ENCODE measurements at places on chromosomes 12 and 14.

- DNase-seq, result no peak
Measured at GRCh38 chr14:96239711-96240141, 16.3 kb upstream of the BDKRB1 start.

DNA sequence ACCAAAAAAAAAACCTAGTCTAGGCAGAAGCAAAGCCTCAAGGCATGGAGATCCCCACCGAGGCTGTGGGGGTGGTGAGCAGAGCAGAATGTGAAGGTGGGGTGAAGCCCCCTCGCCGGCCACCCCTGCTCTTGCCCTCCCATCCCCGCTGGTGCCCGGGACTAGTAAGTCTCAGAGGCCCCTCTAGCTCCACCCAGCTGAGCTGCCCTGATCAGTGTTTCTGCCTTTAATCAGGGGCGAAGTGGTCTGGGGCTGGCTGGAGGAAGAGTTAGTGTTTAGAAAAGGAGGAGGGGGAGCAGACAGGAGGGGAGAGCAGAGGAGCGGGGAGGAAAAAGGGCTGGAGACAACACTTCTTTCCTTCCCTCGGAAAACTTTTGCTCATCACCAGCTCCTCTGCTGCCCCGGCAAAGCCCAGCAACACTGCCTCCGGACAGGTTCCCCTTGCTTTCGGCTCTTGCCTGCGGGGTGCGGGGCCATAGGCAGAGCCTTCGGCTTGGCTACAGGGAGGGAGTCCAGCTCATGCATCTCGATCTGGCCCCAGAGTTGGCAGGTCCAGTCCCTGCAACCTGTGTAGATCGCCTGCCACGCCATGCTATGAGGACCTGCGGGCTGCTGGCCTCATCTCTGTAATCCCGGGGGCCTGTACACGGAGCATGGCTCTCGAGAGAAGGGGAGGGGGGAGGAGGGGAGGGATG, 3.4 kb upstream of the DLK1 start:
- peak; percentile 8 for DNase-seq

- no peak for DNase-seq
Measured at GRCh38 chr14:55942076-55942654, 176.0 kb upstream of the PELI2 start.

- no peak for DNase-seq
Measured at GRCh38 chr12:42761086-42761485, 171.5 kb upstream of the PRICKLE1 start.

DNA sequence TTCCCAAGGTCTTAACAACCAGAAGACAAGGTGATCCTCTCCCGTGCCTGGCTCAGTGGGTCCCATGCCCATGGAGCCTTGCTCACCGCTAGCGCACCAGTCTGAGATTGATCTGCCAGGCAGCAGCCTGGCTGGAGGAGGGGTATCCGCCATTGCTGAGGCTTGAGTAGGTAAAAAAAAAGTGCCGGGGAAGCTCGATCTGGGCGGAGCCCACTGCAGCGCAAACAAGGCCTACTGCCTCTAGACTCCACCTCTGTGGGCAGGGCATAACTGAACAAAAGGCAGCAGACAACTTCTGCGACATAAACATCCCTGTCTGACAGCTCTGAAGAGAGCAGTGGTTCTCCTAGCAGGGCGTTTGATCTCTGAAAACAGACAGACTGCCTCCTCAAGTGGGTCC, 104.0 kb downstream of the C14orf39 start:
- DNase-seq, result no peak

DNA sequence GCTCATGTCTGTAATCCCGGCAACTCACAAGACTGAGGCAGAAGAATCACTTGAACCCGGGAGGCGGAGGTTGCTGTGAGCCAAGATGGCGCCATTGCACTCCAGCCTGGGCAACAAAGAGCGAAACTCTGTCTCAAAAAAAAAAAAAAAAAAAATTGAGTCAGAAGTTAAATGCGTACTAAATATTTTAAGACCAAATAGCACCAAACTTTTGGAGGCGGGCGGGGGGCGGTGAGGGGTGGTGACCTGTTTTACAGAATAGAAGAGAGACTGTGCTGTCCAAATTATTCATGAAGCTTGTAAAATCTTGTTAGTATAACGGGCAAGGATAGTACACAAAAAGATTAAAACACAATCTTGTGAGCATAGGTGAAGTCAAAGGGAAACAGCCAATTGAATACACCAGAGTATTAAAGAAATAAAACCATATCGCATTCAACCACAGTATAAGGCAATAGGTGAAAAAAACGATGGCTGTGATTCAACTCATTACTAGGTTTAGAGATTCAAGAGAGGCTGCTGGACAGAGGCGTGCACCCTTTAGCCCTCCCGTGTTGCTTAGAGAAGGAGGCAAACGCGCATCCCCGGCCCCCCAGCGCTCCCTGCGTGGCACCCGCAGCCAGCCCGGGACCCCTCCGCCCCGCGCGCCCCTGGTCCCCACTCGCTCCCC, 571 bp downstream of the ZNF891 start:
- DNase-seq, result no peak

DNA sequence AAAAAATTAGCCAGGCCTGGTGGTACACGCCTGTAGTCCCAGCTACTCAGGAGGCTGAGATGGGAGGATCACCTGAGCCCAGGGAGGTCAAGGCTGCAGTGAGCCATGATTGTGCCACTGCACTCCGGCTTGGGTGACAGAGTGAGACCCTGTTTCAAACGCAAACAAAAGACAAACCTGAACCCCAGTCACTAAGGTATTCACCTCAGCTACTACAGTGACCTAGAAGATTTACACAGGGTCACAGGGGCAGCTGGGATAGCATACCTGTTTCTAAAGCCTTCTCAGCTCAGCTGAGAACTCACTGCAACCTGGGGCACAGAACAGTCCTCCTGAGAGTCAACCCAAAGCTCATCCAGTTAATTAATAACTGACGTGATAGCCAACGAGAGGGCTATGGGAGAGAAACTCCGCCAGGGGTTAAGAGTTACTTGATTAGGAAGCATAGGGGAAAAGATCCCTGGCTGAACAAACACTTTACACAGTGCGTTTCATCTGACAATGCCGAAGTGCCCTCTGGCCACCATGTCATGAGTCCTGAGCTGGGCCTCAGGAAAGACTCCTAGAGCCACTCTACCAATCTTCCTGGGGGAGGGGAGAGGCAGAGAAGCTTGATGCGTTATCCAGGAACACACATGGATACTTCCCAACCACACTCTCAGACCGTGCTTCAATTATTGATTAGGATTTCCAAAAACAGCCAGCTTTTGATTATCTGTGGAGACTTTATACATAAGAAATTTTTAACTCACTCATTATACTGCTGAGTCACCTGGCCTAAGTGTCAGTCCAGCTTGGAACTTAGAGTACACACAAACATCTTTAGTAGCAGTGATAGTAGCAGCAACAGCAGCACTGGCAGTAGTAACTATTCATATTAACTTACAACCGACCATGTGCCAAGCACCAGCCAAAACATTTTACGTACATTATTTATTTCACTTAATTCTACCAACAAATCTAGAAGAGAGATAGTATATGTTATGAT, 48.2 kb downstream of the FOXN3 start:
- no peak for DNase-seq

DNA sequence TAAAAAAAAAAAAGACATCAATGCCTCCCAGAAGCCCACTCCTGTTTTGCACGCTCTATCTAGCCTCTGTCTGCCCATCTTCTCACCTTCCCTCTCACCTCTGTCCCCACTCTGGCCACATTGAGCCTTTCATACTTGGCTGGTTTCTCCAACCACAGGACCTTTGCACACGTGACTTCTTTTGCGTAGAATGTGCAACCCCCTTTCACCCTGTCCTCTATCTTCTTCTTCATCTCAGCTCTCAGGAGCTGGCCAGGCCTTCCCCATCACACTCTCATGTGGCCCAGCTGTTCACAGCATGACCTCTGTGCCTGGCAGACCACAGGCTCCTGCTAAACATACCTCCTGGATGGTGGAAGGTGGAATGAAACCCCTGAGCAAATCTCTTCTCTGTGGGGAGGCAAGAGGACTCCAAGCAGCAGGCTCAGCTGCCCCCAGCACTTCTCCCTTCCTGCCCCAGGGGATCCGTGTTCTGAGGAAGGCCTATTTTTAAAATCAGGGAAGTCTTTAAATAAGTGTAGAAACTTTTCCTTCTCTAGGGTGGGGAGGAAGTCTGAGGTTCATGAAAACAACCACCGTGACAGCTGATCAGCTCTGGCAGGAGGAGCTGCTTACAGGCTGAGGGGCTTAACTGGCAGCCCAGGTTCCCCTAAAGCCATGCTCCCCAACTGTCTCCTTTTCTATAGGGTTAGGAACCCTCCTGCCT, 11.6 kb downstream of the HVCN1 start:
- no peak for DNase-seq

- DNase-seq, result no peak
Measured at GRCh38 chr12:85363382-85364190, 83.6 kb downstream of the ALX1 start.

All from left ventricle myocardium superior (tissue), 1 donor.